Bronchial epithelial cell (primary cell): ENCODE measurements at places on chromosomes 11 and 22. TPM values are rescaled to one million over a fixed set of nuclear protein-coding genes. Genes with fewer than 3 reads are reported as not detected.

DNA sequence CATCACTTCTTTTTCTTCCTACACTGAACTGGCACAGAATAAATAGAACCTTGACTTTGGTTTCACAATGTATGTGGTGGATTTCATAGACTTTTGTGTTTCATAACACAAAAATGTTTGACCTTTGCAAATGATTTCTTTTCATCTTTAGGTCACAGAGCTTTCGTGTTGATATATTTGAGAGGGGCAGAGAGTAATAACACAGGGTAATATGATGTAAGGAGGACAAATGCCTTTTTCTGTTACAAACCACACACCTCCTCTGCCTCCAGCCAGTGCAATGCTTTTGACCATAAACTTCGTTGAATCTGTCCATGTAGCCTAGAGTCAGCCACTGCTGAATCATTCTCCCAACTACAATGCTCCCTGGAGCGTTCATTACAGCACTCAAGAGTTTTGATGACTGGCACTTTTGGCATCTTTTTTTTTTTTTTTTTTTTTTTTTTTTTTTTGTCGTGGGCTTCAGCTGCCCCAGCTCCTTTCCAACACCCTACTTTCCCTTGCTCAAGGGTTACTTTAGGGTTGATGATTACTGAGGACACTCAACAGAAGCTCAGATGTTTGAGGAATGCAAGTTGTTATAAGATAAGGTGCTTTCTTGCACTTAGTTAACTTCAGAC, 11.4 kb upstream of the CAT start:
- peak; percentile 87 for DNase-seq

DNA sequence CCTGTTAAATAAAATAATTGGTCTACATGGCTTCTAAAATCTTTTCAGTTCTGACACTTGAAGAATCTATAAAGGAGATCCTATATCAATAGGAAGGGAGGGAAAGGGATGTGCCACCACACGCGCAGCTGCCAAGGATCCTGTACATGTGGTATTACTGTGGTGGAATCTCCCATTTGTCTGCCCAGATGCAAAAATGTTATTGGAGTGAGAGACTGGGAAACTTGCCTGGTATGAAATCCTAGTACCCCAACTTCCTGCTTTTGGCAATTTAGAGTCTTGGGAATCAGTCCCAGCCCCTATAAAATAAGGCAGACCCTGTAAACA, 81.9 kb upstream of the PICALM start:
- DNase-seq, result no peak

DNA sequence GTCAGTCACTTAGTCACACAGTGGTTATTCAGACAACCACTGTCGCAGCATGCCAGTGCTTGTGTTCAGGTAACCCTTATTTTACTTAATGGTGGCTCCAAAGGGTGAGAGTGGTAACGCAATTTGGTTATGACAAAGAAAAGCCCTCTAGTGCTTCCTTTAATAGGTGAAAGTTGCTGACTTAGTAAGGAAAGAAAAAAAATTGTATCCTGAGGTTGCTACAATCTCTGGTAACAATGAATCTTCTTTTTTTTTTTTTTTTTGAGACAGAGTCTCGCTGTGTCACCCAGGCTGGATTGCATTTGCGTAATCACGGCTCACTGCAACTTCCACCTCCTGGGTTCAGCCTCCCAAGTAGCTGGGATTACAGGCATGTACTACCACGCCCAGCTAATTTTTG, 64.5 kb downstream of the C11orf91 start:
- DNase-seq, result peak; percentile 93

DNA sequence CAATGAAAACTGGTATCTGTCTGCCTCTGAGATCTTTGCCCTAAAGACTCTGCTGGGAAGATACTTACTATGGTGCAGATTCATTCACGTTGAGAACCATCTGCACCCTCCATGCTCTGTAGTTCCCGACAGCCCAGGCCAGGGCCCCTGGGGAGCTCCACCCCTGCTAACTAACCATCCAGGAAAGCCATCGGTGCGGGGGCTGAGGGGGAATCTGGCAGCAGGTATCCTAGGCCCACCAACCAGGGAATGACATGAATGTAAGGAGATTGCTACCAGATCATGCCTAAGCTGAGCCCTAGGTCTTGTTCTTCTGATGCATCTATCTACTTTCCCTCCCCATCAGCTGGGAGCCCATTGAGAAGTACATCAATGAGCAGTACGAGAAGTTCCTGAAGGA, 11.3 kb upstream of the WBP2NL start:
- DNase-seq, result no peak

DNA sequence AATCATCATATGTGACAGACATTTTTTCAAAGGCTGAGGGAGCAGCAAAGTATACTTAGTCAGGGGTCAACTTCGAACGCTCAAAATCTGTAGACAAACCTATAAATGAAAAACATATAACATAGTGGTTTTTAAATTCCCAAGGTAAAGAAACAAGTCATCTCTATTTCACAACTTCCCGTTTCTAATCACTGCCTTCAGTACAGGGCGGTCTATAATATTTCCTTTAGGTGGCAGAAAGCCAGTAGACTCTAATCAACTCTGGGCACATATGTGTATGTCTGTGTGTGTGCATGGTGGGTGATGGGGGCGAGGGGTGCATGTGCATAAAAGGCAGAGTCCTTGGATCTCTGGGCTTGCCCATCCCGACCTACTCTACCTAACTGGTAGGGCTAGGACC, 55.0 kb upstream of the ARFGAP3 start:
- DNase-seq, result no peak

- no peak for DNase-seq
These were observed 653.4 kb upstream of the LRRC4C start for GRCh38 chr11:42112866-42113265.

DNA sequence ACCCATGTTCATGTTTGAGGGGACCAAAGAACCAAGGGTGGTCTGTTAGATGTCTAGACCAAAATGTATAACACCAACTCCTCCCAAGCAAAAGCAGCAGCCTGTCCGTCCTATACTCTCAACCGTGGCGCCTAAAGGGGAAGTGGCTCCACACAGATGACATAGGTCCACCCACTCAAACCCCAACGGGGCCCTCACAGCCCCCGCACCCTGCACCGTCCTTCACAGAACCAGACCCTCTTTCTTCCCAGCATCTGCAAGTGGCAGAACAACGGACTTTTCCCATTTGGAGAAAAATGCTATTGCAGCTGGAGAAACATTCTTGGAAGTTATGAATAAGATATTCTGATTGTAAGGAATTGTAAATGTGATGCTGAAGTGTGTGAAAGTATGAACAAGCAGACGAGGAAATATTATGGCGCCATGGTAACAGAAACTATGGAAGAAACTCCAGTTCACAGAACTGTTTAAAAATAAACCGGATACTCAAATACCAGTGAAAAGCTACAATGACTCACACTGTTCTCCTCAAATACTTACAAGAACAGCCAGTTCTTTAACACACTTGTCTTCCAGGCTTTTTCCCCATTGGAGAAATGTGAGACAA, 76.5 kb upstream of the ARFGAP3 start:
- peak; percentile 91 for DNase-seq

DNA sequence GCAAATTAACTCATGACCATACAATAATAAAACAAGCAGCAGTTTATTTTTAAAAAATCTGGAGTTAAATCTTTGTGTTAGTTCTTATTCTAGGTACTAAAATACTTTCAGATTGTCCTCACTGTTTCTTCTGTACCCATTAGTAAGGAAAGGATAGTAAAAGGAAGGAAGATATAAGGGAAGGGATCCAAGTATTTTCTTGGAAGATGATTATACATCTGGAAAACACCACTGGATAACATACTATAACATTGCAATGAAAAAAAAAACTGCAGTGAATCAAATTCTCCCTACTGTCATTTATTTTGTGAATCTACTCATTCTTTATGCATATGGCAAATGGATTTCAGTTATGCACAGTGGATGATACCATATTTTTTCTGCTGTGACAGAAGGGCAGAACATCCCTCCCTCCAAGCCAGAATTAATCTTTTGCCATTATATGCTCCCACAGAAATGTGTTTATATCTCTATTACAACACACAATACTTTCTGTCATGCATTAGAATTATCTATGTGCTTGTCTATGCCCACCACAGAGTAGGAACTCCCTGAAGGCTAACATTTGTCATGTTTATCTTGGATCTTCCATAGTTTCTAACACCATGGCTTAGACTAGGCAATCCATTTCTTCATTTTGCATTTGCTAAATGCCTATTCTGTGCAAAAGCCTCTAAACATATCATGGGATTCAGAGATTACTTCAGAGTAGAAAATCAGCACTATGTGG, 282.3 kb upstream of the CTSC start:
- DNase-seq, result no peak

DNA sequence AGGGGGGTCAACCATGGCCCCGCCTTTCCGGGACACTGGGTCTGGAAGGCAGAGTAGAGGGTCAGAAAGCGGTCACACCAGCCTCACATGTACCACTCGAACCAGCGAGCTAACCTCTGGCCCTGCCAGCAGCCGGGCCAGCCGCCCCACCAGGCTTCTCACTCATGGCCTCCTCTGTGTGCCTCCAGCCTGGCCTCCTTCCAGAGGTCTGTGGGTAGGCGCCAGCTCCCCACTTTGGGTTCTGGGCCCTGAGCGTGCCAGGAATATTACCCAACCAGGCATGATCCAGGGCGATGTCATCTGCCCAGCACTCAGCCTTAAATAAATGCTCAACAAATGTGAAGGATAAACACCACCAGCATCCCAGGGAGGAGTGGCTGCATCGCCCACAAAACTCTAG, 5.8 kb downstream of the SCUBE1 start:
- no peak for DNase-seq

DNA sequence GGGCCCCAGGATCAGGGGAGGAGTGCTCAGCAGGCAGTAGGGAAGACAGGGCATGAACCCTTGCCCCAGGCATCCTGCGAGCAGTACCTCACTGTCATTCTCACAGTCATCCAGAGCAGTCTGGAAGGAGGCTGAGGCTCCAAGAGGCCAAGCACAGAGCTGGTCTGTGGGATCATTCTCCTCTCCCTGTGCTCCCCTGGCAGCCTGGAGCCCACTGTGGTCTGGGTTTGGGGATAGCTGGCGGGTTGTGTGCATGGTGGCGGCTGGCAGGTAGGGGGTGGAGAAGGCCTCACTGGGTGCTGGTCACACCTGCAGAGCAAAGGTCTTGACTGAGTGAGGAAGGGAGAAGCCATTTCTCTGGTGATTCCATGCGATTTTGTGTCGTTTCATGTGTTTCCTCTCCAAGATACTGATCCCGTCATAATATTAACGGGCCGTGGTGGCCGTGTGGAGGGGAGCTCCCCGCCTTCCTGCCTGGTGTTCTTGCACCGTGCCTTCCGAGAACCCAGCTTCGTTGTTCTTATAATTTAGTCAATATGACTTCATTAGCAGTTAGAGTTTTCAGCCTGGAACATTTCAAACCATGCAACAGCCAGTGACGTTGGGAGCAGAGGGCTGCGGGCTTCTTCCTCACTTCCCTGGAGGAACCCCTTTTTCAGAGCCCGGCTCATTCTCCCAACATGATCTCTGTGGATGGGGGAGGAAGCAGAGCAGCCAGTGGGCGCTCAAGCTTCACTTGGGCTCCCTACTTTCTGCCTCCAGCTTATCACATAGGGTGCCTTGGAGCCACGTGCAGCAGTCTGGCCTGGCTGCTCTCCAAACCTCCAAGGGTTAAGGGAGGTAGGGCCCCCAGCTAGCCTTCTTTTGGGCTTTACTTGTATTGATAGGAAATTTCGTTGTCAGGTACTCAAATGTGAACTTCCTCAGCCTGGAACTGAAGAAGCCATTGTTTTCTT, 20.8 kb upstream of the ADORA2A start:
- DNase-seq, result no peak

GRCh38 chr22:45997777-45998637, 21.0 kb upstream of the WNT7B start:
- DNase-seq, result no peak

DNA sequence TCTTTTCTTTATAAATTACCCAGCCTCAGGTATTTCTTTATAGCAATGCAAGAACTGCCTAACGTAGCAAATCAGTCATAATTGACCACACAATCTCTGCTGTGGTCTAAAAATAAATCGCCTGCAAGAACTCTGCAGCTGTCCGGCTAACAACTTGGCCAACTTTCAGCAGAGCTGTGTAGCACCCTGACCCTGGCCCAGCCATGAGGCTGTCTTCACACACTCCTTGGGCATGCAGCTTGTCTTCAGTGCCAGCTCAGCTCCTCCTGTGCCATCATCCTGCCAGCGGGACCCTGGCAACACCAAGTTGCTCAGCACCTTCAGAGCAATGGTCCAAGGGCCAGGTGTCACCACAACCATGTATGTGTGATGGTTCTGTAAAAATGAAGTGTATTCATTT, 355.6 kb downstream of the OPCML start:
- no peak for DNase-seq

DNA sequence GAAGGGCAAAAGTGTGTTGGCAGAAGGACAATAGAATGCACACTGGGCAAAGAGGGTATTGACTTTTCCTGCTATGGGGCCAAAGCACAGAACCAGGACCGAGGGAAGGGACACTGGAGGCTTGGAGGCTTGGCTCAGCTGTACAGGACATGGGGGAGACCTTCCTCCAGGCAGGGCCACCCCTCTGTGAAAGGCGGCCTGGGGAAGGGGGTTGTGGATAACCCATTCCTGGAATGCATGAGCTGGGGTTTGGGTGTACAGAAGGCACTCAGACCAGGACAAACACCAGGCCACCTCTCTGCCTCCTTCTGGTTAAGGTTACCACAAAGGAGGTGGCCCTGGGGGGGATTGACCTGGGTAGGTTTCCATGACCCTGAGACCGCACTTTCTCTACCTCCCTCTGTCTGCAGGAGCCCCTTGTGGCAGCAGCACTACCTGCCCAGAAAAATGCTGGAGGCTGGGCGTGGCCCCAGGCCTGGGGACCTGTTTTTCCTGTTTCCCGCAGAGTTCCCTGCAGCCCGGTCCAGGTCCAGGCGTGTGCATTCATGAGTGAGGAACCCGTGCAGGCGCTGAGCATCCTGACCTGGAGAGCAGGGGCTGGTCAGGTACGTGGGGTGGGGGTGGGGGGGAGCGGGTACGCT, 9.6 kb downstream of the P2RY2 start:
- peak; percentile 88 for DNase-seq

DNA sequence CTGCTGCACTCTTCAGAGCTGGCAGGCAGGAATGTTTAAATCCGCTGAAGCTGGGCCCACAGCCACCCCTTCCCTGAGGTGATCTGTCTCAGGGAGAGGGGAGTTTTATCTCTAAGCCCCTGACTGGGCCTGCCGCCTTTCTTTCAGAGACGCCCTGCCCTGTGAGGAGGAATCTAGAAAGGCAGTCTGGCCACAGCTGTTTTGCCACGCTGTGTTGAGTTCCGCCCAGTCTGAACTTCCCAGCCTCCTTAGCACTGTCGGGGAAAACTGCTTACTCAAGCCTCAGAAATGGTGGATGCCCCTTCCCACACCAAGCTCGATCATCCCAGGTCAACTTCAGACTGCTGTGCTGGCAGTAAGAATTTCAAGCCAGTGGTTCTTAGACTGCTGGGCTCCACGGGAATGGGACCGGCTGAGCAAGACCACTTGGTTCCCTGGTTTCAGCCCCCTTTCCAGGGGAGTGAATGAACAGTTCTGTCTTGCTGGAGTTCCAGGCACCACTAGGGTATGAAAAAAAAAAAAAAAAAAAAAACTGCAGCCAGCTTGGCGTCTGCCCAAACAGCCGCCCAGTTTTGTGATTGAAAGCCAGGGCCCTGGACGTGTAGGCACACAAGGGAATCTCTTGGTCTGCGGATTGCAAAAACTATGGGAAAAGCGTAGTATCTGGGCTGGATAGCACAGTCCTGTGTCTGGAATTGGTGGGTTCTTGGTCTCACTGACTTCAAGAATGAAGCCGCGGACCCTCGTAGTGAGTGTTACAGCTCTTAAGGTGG, 127.4 kb downstream of the SPON1 start:
- no peak for DNase-seq

GRCh38 chr11:130262424-130262823, 52.3 kb downstream of the ZBTB44 start:
- DNase-seq, result no peak

SCN3B gene
- 0.26 and 0.64 TPM in 2 replicates for total RNA-seq

GDPD4 gene
- total RNA-seq, result not detected in 2 replicates

DRICH1 gene
- 0.38 TPM in 1 of 2 replicates, not detected in the other for total RNA-seq
